MG63 (cell line): ENCODE measurements at places on chromosomes 3 and 15.
A peak's percentile ranks its signal among the peaks of the same experiment; 100 is the strongest.

DNA sequence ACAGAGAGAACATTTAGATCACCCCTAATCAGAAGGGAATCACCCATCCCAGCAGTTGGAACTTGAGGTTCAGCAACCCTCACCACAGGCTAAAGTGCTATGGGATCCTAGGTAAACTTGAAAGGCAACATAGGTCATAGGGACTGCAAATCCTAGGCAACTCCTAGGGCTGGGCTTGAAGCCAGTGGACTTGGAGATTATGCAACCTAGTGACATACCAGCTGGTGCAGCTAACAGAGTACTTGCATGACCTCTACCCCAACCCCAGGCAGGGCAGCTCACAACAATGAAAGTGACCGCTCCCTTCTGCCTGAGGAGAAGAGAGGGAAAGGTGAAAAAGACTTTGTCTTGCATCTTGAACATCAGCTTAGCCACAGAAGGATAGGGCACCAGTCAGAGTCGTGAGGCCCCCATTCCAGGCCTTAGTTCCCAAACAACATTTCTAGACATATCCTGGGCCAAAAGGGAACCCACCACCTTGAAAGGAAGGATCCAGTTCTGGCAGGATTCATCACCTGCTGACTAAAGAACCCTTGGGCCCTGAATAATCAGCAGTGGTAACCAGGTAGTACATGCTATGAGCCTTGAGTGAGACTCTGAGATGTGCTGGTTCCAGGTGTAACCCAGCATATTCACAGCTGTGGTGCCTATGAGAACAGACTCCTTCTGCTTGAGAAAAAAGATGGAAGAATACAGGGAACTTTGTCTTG is 37.6 kb upstream of the FBN1 start:
- DNase-seq = peak; percentile 90

DNA sequence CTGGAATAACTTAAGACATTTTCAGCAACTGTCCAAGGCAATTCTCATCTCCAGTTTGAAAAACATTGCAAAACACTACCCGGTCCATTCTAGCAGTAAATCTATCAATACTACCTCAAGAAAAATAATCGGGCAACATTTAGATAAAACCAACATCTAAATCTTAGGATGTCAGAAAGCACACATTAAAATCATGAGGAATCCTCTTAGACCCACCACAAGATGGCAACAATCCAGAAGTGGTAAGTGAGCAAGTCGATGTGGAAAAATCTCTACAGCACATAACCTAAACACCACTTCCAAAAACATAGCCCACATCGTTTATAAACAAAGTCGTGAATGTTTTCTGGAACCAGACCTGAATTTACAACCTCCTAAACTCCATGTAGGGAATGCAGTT is 5.7 kb downstream of the PLCH1 start:
- DNase-seq = no peak

DNA sequence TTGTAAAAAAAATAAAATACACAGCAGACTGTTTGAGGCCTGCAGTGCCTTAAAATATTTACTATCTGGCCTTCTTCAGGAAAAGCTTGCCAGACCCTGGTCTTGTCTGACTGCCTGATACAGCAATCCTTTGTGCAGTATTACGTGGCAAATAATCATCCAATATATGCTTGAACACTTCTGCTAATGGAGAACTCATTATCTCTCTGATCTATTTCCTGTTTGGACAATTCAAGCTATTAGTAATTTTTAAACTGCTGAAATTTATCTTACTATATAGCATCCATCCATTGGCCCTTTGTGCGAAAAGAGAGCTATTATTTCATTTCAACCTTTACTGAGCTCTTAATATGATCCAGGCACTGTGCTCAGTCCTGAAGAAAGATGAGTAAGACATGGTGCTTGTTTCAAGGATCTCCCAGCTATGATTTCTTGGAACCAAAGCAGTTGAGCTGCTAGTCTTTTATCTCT is 15.9 kb downstream of the ATG7 start:
- DNase-seq = peak; percentile 38

GRCh38 chr15:63572749-63573464 is 24.3 kb upstream of the FBXL22 start:
- DNase-seq = no peak

- peak; percentile 62 for DNase-seq
Observed at GRCh38 chr3:159604151-159604581, 384.5 kb upstream of the IL12A start.

DNA sequence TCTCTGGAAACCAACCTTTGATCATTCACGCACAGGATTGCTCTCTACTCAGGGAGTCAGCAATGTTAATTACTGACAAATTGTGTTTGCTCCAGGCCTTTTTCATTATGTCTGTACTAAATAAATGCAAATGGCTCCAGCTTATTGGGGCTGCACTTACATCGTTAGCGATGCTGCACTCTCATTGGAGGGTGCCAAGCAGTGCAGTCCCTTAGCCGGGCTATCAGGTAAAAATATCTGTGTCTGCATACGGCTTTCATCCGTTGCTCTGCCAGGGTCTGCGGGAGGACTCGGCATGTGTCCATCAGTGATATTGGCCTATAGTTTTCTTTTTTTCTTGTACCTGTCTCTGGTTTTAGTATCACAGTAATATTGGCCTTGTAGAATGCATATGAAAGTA is 471.5 kb upstream of the CADM2 start:
- DNase-seq = no peak

- no peak for DNase-seq
Observed at GRCh38 chr3:8873740-8874139, 89.5 kb downstream of the RAD18 start.

DNA sequence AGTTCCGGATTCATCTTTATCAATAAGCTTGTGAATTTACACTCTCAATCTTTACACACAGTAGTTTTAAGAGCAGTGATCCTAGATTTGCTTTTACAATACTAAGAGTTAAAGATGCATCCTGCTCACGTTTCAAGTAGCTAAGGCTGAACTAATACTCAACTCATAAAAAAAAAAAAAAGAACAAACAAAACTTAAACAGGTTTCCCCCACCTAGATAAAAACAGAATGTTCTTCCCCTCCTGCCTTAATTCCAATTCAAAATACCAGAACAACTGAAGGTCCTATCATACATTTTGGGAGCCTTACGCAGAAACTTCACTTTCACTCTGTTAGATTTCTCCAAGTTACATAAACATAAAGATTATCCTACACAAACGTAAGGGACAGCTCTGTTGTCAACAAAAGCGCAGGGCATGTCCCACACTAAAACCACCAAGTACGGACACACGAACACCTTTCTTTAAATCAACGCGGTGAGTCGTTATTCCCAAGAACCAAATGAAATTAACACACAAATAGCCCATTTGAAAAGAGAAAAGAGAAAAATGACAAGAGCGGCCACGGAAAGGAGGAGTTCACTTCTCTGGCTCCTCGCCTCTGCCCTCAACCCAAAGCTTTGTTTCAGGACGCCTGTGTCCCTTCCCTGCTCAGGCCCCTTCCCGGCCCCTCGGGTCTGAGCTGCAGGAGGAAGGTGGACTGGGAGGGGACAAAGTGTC is 941 bp downstream of the CBLB start:
- no peak for DNase-seq

DNA sequence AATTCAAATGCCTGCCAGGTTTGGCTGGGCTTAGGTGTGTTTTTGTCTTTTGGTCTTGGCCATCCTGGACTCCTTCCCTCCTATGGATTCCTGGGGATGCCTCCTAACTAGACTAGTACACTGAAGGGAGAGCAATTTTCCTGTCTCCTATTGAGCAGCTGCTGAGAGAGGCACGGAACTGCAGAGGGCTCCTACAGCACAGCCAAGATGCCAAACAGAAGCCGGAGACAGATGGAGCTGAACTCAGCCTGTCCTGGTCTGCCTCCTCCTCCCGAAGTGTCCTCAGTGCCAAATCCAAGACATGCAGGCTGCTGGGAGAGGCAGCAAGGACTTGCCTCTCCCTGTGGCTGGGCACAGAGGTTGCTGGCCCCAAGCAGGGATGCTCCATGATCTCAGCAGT is 256.6 kb upstream of the PROK2 start:
- peak; percentile 8 for DNase-seq

DNA sequence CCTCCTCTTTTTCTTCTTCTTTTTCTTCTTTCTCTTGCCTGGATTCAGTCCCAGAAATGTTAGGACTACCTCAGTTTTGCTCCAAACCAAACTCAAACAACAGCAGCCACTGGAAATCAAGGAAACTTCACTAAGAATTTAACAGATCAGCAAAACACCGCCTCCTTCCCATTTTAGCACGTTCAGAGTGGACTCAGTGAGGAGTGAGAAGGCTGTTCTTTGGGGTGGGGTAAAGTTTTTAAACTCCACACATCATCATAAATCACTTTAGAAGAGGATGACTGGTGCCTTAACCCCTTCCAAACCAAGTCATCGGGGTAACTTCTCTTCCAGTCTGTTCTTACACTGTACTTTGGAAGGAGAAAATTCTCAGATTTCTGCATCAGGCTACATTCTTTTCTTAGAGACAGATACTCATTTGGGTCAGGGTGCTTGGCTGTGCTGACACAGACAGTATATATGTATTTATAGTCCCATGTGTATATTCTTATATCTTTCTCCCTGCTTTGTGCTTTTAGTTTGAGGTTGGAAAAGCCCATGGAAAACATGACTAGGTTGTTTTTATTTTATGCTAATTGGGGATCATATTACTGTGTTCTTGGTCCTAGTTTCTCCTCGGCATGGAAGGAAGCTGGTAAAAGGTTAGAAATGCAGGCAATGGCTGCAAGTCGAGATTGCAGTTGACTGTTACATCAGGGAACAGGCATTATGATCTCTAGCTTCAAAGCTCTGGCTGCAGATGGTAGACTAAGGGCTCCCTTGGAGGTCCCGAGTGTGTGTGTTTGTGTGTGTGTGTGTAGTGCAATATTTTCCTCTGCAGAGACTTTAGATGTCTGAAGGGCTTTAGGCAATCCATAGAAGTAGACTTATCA is at the start of gene CCDC80:
Gene CCDC80 (minus strand): TSS at position 214 of the 872 bp plus-strand sequence. CDS start 1,238 bp downstream, outside the sequence.
- peak; percentile 54 for DNase-seq

GRCh38 chr3:139201446-139202225 is 142.2 kb upstream of the MRPS22 start:
- no peak for DNase-seq

- peak; percentile 5 for DNase-seq
Observed at GRCh38 chr3:181457190-181457589, 254.5 kb upstream of the SOX2 start.

DNA sequence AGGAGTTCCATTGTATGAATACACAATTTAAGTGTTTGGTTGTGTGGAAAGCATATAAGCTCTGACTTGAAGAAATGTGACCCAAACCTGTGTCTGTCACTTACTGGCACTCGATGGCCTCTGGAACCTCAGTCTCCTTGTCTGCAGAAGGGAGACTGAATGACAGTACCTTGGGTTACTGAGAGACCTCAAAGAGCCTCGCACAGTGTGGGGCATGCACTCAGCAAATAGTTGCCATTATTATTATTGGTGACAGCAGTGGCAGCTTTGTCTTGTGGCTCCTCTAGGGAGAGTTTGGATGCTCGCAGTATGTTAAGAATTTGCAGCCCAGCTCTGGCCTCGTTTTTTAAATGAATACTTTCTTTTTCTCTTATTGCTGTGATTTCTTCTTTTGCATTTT is 43.4 kb downstream of the EEFSEC start:
- no peak for DNase-seq

DNA sequence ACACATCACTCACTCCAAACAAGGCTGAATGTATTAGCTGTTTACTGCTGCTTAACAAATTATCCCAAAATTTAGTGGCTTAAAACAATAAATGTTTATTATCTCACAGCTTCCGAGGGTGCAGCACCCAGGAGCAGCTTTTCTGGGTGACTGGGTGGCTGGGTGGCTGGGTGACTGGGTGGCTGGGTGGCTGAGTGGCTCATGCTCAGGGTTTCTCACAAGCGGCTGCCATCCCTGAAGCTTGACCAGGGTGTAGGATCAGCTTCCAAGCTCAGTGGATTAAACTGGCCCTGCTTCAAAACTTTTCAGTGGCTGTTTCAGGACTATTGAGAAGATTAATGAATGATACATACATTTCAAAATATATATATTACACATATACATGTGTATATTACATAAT is 2.3 kb upstream of the CYP11A1 start:
- no peak for DNase-seq

- DNase-seq = no peak
Observed at GRCh38 chr3:114846252-114846651, 300.8 kb downstream of the ZBTB20 start.

DNA sequence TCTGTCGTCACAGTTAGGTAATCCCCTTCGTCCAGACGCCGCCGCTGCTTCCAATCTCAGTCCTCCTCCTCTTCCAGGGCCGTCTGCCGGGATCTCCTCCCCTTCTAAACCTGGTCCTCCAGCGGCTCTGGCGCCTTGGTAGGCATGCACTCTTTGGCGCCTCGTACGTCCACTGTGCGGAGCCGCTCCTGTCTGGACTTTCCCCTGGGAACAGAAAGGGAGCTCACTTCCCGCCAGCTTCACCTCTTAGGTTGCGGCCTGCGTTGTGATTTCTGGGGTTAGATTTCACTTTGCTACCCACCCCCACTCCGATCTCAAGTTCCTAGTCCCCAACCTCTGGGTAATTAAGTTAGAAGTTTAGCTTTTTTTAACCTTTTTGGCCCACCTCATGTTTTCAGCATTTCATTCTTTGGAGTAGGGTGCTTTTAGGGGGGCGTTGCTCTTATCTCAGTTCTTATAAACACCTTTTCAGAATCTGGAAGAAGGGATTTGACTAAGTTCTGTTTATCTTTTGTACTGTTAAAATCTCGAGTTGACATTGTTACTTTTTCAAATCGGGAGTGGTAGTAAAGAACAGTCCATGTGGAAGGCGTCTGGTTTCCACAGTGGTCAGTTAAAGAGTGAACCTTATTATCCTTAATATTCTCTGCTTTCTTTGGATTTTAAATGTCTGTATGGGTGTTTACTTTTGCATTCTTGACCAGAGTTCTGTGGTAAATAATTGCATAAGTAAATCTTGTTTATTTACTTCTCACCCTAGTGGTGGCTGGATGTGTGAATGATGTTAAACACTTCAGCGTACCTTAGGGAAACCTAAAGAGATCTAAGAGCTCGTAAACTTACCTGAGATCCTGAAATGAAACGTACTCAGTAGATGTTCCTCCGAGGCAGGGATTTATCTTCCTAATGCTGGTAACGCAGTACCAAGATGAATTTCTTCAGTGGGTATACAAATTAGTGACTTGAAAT is 611 bp downstream of the CTDSPL2 start:
- no peak for DNase-seq

DNA sequence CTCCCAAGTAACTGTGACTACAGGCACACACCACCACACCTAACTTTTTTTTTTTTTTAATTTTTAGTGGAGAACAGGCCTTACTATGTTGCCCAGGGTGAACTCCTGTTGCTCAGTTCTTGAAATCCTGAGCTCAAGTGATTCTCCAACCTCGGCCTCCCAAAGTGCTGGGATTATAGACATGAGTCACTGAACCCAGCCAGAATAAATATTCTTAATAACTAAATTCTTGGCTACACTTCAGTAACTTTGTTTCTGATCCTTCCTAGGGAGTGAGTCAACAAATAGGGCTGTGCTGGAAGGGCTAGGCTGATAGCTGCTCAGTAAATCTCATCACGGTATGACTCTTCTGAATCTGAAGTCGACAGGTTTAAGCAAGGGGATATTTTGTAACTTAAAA is 56.6 kb downstream of the P3H2 start:
- peak; percentile 82 for DNase-seq

- DNase-seq = no peak
Observed at GRCh38 chr3:157906627-157907026, 199.6 kb downstream of the SHOX2 start.

GRCh38 chr15:50275091-50275490 is 9.6 kb upstream of the HDC start:
- no peak for DNase-seq
